Renal pelvis (tissue), 12 donors: ENCODE measurements at places on chromosomes 2 and 18. TPM values are rescaled to one million over a fixed set of nuclear protein-coding genes. Genes with fewer than 3 reads are reported as not detected.

Gene CFAP65
- polyA plus RNA-seq: 0.56 TPM

Gene SLC23A3
- 29.0 TPM for polyA plus RNA-seq

Gene PAIP2B
- 24.3 TPM for polyA plus RNA-seq

Gene SLC19A3
- 10.6 TPM for polyA plus RNA-seq

Gene LTBP1
- 74.6 TPM for polyA plus RNA-seq

Gene NPHP1
- 25.2 TPM for polyA plus RNA-seq

Gene LRP2
- polyA plus RNA-seq: 232 TPM

Gene MREG
- 20.0 TPM for polyA plus RNA-seq

Gene CCDC150
- polyA plus RNA-seq: 26.9 TPM

Gene INPP5D
- polyA plus RNA-seq: 6.6 TPM

Gene CHRND
- 0.71 TPM for polyA plus RNA-seq
